Epithelial cell of umbilical artery (primary cell): ENCODE measurements at places on chromosomes 5 and 9. TPM values are rescaled to one million over a fixed set of nuclear protein-coding genes. Genes with fewer than 3 reads are reported as not detected.

WNT8A gene
- not detected in 2 replicates for total RNA-seq

PCDHA10 gene
- total RNA-seq, result under 0.01 and 0.15 TPM in 2 replicates

MARCOL gene
- total RNA-seq, result not detected in 2 replicates

SLC6A19 gene
- total RNA-seq, result not detected in 2 replicates

ERAP2 gene
- total RNA-seq, result 18.8 and 212 TPM in 2 replicates

TRIM14 gene
- total RNA-seq, result 3.6 and 15.7 TPM in 2 replicates

FAXDC2 gene
- total RNA-seq, result 0.65 and 4.1 TPM in 2 replicates

FIBCD1 gene
- total RNA-seq, result under 0.01 and 0.46 TPM in 2 replicates

KCNIP1 gene
- not detected in 2 replicates for total RNA-seq

FAM120A gene
- 66.3 and 69.6 TPM in 2 replicates for total RNA-seq

CDHR2 gene
- not detected in 2 replicates for total RNA-seq

TOPORS gene
- total RNA-seq, result 35.1 and 43.2 TPM in 2 replicates

SLC28A3 gene
- total RNA-seq, result not detected in 2 replicates

RASGEF1C gene
- not detected in 2 replicates for total RNA-seq

FAM169A gene
- total RNA-seq, result under 0.01 and 0.30 TPM in 2 replicates

CDO1 gene
- total RNA-seq, result 1.1 and 1.9 TPM in 2 replicates

CNTNAP3B gene
- 29.2 and 37.0 TPM in 2 replicates for total RNA-seq

STPG3 gene
- total RNA-seq, result not detected in 2 replicates
